ENCODE measurements at places on chromosomes 5 and 9.

GRCh38 chr5:53063791-53064190 is 45.8 kb downstream of the MOCS2 start:
- DNase-seq = no peak

DNA sequence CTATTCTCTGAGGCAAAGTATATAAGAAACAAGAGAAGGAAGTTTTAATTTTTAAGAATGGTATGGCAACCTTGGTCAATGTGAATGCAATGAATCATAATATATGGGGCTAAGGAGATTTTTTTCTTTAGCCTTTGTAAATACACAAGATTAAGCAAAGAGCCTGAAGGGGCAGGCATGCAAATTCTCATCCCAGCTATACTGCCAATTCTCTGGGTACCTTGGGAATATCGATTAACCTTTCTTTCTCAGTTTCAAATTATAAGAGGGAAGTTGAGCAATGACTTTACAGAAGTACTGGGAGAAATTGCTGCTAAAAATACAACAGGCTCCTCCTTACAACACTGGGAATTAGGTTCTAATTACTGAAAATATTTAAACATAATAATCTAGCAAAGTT is 97.5 kb downstream of the MRPS27 start:
- no peak for DNase-seq

DNA sequence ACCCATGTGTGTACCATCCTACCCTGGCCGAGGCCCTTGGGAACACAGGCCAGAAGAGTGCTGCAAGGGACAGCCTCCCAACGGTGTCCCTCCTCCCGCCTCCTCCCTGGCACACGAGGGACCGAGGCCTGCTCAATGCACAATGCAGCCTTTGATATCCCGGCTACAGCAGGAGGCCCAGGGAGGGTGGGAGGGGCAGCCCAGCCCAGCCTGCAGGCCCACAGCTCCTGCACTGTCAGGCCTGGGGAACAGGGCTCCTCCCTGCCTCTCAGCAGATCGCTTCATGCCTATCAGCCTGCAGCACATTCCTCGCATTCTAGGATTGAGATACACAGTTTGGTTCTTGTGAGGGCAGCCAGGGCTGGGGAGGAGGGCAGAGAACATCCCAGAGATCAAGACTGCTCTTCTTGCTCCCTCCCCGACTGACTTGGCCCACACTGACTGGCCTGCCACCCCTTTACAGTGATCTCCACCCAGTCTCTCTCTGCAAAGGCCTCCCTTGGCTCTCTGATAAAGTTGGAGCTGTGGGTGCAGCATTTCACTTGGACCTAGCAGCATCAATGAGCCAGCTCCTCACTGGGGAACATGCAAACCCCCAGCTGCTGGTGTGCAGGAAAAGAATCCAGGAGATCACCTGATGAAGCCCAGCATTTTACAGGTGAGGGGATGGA is at the start of gene SH3TC2:
Gene SH3TC2 (minus strand): TSS at position 46 of the 671 bp plus-strand sequence. CDS start 40 bp downstream, at position 6.
- DNase-seq = peak; percentile 27

DNA sequence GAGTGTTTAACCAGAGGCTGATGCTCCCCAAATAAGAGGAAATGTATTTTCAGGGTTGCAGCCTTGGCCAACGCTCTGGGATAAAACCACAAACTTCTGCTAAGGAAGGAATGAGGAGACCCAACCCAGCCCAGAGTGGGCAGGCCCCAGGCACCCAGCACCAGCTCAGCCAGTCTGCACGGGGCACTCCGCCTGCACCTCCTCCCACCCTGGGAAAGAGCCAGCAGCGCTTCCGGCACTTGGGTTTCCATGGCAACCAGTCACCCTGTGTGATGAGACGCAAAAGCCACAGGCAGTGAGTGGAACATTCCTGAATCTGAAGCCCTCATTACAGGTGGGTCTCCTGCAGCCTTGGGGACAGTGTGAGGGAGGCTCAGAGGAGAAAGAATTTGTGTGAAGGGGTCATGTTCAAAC is 85.2 kb upstream of the ZBTB43 start:
- no peak for DNase-seq

GRCh38 chr5:171495122-171495700 is 75.8 kb downstream of the FGF18 start:
- no peak for DNase-seq

DNA sequence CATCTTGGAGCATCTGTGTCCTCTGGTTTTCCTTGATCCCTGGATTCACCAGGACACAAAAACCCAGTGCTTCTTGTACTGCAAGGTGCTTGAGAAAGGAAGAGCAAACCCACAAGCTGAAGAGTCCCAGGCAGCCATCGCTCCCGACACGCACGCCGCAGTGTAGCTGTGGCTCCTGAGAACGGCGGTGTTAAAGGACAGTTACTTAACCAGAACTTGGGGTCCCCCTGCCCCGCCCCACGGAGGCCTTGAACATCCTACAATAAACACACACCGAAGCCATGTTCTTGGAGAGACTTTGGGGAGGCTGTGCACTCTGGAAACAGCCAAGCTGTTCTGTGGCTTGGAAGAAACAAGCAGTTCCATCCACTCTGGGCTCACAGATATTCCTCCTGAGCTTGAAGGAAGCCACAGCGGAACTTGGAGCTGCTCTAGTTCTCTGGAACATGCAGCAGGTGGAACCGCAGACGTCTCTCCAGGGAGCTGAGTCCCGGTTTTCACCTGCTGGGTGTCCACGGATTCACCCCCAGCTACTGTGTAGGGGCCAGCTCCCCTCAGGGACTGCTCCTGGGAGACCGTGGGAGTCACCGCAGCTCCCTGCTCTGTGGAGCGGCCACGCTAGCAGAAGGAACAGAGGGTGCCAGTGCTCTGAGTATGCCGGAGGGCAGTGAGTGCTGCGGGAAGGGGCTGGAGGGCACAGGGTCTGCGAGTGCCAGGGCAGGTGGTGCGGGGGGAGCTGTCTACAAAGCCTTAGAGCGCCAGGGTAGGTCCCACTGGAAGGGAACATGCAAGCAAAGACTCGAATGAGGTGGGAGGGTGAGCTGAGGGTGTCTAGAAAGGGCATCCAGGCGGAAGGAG is 107.3 kb downstream of the ADAMTS2 start:
- no peak for DNase-seq

GRCh38 chr9:68643901-68644809 is 60.9 kb upstream of the PIP5K1B start:
- no peak for DNase-seq

GRCh38 chr5:59491945-59492344 is 401.6 kb downstream of the PDE4D start:
- DNase-seq = no peak

- DNase-seq = no peak
Observed at GRCh38 chr9:86943201-86944113, 3.8 kb downstream of the GAS1 start.

DNA sequence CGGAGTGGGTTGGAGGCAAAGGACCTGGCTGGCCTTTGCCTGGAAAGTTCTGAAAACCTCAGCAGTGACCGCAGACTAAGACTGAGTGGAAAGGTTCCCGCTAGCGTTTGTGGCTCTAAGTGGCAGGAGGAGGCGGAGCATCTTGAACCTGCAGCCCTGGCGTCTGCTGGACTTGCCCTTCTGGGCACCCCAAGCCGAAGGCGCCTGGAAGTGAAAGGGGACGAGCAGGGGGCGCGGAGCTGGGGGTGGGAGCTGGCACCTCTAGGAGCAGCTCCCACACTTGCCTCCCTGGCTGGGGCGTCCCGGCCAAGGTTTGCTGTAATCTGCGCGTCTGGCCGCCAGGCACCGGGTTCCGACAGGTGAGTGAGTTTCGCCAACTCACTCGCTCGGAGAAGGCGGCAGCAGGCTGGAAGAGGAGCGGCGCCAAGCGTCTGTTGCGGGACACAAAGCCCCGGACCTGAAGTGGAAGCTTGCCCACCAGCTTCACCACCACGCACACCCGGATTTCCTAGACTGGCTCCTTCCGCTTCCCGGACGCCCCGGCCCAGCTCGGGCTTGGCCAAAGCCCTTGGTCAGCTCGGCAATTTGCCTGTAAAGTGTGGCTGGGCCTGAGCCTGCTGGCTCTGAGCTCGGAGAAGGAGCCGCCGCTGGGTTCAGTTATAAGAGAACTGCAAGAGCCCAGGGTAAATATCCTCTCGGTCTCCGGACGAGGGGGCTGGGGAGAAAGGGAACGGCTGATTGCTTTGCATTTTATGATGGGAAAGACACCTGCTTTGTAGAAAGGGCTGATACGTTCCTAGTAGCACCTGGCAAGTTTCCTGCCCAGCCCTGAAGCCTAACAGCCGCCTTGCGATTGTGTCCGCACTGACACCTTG is at the start of gene GNA14:
Gene GNA14 (minus strand): TSS at position 89 of the 875 bp plus-strand sequence. CDS start 529 bp downstream, outside the sequence.
- DNase-seq = no peak

DNA sequence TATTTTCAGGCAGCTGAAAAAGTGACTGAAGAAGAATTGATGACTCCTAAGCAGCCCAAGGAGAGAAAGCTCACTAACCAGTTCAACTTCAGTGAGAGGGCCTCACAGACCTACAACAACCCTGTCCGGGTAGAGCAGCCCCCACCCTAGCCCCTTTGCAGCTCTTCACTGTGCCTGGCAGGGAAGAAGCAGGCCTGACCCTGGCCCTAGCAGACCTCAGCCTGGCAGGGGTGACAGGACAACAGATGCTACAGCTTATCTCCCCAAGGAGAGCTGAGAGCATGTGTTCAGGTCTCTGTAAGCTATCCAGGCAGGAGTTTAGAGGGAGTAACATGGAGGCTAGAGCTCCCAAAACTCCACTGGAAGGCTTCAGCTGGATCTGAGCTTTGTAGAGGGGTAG is 31.8 kb downstream of the DNAI1 start:
- DNase-seq = no peak

DNA sequence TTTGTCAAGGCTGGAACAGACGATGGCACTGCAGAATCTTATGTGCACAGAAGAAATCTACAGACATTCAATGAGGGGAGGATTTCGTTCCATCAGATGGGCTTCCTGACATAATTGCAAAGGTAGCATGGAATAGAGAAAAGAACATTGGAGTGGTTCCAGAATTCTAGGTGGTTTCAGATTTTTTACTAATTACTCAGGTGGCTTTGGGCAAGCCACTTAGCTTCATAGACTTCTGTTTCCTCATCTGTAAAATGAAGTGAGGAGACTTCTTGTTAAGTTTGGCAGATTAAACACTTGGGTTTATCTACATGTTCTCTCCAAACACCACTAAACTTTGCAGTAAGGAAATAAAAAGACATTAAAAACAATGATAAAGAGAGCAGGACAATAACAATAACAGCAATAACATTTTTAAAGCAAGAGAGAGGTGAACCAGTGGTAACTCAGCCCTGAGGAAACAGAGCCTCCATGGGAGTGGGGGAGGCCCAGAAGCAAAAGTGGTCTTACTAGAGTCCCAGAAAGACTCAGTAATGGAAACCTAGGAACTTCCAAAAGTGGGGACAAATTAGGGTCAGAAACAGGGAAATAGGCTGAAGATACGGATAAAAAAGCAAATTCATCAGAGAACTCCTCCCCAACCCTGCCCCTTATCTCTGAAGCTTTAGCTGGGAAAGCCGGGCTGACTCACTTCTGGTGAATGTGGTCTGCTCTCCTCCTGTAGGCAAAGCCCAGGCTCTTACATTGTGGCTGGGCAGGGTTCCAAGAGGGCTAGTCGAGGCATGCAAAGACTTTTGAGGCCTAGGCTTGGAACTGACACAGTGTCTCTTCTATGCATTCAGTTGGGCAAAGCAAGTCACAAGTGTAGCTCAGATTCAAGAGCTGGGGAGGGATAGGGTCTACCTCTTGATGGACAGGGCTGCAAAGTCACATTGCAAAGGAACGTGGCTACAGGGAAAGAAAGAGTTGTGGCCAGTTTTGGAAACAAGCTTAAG is 11.8 kb upstream of the ACTBL2 start:
- DNase-seq = peak; percentile 35

DNA sequence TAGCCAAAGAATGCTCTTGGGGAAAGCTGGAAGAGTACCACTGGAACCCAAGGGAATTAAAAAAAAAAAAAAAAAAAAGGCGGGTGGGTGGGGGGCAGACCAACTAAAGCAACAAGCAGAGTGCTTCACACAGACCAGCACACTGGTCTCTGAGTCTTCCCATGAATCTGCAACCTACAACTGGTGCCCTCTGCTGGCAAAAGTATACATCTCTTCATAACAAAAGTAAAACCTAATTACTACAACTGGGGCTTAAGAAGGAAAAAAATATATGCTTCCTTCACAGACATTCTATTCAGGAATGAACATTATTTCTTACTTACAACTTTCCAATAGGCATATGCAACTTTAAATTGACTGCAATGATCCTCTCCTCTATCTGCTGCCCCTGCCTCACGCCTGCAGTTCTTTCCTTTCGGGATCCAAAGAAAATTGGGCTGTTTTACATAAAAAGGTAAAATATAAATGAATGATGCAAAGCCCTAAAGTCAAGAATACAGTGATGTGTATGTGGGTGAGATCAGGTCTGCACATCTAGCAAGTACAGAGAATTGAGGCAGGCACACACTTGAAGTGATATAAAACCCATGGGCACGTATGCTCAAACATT is 7.2 kb upstream of the KLHL3 start:
- no peak for DNase-seq

GRCh38 chr9:134167530-134167931 is 3.2 kb upstream of the RNU6ATAC start:
- DNase-seq = no peak

- DNase-seq = no peak
Observed at GRCh38 chr5:176851871-176852658, 41.7 kb downstream of the UNC5A start.

- DNase-seq = no peak
Observed at GRCh38 chr5:63401436-63402046, 560.7 kb downstream of the HTR1A start.

DNA sequence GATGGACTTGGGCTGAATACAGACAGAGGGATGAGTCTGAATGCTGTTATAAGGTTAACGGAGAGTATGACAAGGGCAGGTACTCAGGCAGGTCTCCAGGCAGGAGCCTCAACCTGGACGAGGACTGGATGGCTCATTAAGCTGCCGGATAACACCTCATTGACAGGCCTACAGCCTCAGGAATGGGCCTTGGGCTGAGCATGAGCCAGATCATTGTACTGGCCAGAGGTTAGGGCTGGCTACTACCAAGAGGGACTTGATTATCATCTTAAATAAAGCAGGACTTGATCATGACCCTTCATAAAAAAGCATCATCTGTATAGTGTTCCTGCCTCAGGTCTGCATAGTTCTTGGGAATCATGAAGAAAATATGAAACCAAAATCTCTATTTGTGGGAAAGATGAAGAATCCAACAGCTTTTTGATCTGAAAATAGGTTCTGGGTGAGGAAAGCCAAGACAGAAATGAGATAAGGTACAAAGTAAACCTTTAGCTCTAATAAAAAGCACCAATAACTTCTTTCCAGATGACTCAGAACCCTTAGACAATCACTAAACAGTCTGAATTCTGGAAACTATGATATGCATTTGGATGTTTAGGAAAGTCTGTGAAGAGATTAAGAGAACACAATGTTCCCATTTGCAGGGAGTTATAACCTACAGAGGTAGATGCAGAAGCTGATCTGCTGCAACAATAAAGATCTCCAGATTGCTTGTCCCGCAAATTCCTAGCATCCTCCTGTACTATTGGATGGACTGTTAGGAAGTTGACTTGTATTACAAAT is 343.1 kb downstream of the CTNND2 start:
- no peak for DNase-seq

DNA sequence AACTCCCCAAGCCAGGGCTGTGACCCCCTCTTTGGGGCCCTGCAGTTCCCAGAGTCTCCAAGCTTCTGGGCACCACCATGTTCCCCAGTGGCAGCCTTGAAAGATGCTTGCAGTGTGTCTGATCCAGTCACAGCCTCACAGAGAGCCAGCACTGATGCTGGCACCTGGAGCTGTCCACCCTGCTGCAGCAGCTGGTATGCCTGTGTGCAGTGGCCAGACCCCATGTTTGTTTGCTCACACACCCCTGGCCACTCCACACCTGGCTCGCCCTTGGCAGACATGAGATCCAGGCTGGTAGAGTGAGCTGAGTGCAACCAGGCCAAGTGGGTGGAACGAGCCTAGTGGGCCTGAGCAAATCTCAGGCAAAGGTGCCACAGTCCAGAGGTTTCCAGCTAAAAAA is 106.0 kb downstream of the C9orf50 start:
- DNase-seq = no peak

Data from 8988T (cell line).